ENCODE measurements at places on chromosomes 2 and 18.

DNA sequence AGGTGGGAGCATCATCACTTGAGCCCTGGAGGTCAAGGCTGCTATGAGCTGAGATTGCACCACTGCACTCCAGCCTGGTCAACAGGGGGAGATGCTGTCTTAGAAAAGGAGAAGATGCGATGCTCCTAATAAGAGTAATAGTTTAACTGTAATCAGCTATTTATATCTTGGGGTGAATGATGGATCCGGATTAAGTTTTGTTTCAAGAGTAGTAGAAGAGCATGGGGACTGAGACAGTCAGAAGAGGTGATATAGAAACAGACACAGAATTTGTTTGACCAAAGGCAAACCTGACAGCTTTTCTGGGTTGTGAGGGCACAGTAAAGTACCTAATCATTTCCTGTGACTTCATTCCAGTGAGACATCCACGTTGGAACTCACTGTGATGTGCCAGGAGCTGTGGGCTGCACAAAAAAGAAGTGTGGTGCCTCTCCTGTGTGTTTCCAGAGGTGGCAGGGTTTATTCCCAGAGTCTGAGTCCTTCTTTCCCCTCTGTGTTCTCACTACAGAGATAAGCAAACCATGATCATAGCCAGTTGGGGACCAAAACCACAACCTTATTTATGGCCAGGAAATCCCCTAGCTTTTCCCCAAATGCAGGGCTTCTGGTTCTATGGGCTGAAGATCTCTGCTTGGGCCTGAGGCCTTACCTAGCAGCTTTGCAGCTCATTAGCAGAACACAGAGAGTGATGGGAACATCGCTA, 113.7 kb downstream of the XRCC5 start:
- DNase-seq = peak; percentile 29

- DNase-seq = no peak
Observed at GRCh38 chr2:238919307-238919706, 71.4 kb downstream of the TWIST2 start.

GRCh38 chr2:140892436-140892835, 1238.4 kb downstream of the LRP1B start:
- no peak for DNase-seq

DNA sequence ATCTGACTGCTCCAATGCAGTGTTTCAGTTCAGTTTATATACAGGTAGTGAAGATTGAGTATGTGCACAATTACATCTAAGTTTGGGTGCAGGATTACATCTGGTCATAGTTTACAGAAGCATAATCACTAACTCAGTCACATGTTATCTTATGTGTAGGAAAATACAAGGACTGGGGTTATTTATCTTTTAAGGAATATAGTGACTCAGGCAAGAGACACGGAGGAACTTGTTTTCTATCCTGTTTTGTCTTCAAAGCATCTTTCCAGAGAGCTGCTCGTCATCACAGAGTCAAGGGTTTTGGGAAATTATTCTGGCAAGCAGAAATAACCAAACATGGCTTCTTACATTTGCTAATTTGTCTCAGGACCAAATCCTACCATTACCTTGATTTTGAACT, 1371.5 kb upstream of the TMEFF2 start:
- no peak for DNase-seq

DNA sequence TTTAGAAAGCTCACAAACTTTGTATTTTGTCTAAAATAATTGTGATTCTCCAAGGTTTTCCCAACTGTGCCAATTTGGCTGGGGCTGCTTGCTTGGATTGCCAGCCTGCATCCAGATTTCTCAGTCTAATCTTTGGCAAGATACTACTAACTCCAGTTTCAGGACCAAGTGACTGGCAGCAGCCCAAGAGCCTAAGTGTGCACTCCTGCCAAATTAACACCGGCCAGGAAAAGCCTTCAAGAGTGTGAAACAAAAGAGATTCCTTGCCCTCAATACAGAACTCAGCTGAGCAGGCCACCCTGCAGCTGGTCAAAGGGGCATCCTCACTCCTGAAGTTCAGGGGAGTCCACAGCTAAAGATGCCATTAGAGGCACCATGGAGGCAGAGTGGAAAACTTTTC, 589.0 kb upstream of the ACVR2A start:
- no peak for DNase-seq

DNA sequence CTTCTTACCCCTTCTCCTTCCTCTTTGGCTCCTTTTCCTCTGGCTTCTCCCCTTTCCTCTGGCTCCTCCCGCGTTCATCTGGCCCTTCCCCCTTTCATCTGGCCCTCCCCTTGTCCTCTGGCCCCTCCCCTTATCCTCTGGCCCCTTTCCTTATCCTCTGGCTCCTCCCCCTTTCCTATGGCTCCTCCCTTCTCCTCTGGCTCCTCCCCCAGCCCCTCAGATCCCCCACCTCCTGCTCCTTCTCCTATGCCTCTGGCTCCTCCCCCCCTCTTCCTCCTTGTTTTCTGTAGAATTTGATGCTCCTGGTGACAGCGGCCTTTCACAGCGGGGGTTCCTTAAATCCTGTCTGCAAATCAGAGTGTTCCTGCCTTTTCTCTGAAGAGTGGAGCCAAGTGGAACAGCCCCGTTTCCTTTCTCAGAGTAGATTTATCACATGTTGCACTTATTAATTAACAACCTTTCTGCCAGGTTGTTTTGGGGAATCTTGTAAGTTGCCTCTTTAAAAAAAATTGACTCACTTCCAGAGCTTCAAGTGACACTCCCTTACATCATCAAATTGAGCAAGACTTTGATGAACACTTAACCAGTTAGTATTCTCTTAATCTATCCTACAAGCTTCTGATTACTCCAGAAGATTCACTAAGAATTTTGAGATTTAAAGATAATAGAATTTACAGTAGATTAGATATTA, 27.9 kb downstream of the FABP1 start:
- peak; percentile 26 for DNase-seq

- no peak for DNase-seq
Observed at GRCh38 chr2:135485441-135485840, 45.6 kb downstream of the ZRANB3 start.

DNA sequence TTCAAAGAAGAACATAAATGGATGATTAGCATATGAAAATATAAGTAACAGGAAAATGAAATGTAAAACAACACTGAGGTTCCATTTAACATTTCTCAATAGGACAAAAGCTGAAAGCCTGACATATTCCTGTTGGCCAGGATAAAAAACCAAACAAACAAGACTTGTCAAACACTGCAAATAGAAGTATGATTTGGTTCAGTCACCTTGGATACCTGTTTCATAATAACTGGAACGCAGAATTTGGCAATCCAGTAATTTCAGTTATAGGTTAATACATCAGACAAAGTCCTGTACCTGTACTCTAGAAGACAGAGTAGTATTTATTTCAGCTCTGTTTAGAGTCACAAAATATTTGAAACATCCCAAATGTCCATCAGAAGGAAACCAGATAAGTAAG, 16.5 kb upstream of the EVA1A start:
- no peak for DNase-seq

- peak; percentile 52 for DNase-seq
Observed at GRCh38 chr2:106115250-106115649, 78.9 kb downstream of the UXS1 start.

GRCh38 chr2:67895227-67895941, 167.4 kb downstream of the C1D start:
- no peak for DNase-seq

DNA sequence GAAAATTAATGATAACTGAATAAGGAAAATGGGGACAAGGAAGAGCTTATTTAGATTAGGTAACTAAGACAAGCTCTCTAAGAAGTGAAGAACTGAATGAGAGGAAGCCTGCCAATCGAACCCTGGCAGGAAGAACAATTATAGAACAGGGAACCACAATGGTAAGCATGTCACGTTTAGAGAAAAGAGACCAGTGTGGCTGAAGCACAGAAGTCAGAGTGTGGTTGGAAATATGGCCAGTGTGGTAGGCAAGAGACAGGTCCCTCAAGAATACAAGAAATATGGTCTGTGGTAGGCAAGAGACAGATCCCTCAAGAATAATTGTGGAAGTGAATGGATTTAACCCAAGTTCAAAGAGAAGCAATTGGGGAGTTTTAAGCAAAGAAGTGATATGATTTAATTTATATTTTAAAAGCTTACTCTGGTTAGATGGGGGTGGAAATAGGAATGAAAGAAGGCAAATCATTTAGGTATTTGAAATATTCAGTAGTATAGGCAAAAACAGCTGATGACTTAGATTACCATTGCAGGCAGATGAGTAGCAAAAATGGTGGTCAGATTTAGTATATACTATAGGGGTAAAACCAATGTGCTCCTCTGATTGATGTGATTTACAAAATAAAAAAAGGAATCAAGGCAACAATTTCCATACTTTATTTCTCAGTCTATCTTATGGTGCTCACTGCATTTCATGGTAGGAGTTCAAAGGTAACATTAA, 38.8 kb upstream of the ERMN start:
- no peak for DNase-seq

DNA sequence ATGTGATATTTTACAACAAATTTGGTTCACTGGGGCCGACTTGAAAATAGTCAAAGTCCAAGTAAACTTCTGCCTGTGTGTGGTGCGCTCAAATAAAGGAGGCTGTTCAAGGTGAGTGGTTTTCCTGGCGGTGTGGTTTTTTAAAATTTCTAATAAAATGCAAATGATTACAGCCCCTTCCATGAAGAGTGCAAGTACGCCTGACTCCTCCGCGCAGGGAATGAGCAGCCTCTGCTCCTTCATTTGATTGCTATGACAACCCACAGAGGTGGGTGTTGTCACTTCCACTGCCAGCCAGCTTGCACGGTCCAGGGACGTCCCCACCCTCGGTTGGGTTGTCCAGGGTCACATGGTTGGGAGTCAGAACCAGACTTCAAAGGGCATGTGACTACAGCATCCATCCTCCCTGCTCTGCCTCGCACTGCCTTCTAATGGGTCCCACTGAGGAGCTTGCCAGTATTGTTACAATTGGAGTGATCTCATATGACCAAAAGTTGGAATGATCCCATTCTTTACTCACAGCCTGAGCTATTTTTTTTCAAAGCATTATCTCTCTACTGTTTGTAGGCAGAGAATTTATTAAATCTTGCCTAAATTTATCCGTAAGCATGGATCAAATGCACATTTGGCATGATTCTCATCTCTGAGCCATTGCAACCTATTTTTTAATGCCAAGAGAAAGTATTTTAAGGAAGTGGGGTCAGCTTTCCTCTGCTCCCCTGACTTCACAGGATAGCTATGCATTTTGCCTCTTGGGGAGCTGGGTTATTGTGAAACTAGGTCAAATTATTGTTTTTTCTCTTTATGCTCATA, 121.3 kb downstream of the AGAP1 start:
- DNase-seq = peak; percentile 79

DNA sequence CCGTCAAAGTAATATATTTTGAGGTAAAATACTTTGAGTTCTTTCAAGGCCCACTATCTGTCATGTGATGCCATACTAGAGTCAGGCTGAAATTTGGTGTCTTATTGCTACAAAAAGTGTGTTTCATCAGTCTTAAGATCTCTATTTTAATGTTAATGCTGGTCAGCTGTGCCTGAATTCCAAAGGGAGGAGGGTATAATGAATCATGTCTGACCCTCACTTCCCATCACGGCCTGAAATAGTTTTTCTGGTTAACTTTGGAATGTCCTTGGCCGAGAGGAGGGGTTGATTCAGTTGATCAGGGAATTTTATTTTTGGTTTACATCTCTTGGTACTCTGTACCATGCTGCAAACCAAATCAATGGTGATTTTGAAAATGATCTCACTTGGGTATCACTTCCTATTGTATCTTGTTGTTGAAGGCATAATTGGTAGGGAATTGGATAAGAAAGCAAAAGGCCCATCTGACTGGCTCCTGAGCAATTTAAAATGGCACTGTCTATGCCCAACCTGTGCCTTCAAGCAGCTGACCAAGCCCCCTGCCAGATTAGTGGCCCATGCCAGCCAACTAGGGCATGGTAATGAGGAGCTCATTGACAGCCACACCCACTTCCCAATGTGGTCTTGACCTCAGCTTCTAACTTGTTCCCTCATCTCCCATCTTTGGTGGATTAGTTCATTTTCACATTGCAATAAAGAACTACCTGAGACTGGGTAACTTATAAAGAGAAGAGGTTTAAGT, 6.1 kb upstream of the SLC35F5 start:
- peak; percentile 64 for DNase-seq

DNA sequence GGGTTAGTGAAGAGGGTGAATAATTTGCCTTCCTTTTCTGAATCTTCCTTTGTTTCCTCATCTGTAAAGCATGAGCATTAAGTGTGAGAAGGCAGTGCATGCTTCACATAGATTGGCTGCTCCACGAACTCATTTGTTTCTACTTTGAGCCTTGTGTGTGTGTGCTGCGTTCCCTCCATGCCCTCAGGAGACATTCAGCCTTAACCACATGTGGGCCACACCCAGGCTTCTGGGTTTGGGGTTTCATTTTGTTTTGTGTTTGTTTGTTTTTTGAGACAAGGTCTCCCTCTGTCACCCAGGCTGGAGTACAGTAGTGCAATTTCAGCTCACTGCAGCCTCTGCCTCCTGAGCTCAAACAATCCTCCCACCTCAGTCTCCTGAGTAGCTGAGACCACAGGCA, 843.3 kb downstream of the GALR1 start:
- DNase-seq = no peak

Measured in AG20443 (cell line).